ENCODE measurements at places on chromosomes 16 and 17. TPM values are rescaled to one million over a fixed set of nuclear protein-coding genes. Genes with fewer than 3 reads are reported as not detected.

The CLEC10A gene
- 3.3 TPM for total RNA-seq

The LLGL2 gene
- total RNA-seq = 51.2 TPM

The PPP1R27 gene
- total RNA-seq = not detected

The ADAMTS18 gene
- 49.5 TPM for total RNA-seq

The HIC1 gene
- total RNA-seq = 38.4 TPM

The TP53TG3C gene
- total RNA-seq = not detected

The NAGS gene
- total RNA-seq = 0.88 TPM

The ABI3 gene
- total RNA-seq = 3.1 TPM

The FBXO31 gene
- 100 TPM for total RNA-seq

The KRTAP1-3 gene
- total RNA-seq = not detected

The FSCN2 gene
- 7.9 TPM for total RNA-seq

The HEATR9 gene
- total RNA-seq = not detected

The RFFL gene
- total RNA-seq = 13.2 TPM

The TGFB1I1 gene
- total RNA-seq = 26.6 TPM

The PLXDC1 gene
- total RNA-seq = 49.3 TPM

The CLN3 gene
- total RNA-seq = 17.1 TPM

The SLC26A11 gene
- 26.8 TPM for total RNA-seq

The TLCD3B gene
- total RNA-seq = 39.7 TPM

The CLEC18C gene
- total RNA-seq = 0.88 TPM

The MPDU1 gene
- total RNA-seq = 68.1 TPM

The HYDIN gene
- 21.1 TPM for total RNA-seq

The PPY gene
- total RNA-seq = not detected

The CIBAR2 gene
- total RNA-seq = 0.77 TPM

The OSGIN1 gene
- total RNA-seq = 1.7 TPM

The CES3 gene
- 0.77 TPM for total RNA-seq

The SEPTIN1 gene
- total RNA-seq = 0.44 TPM

The TBC1D16 gene
- 39.0 TPM for total RNA-seq

The TP53TG3F gene
- total RNA-seq = not detected

The C17orf78 gene
- total RNA-seq = not detected

The CHP2 gene
- 0.49 TPM for total RNA-seq

The TBC1D28 gene
- total RNA-seq = not detected

The DNAH17 gene
- total RNA-seq = 0.44 TPM

The CDH11 gene
- 424 TPM for total RNA-seq

The AOC3 gene
- 18.6 TPM for total RNA-seq

The DYNLRB2 gene
- total RNA-seq = 0.93 TPM

The SF3B3 gene
- 200 TPM for total RNA-seq

The C16orf92 gene
- total RNA-seq = not detected

The GRIN2A gene
- 4.3 TPM for total RNA-seq

The HS3ST3A1 gene
- total RNA-seq = 22.7 TPM

The SLFN11 gene
- total RNA-seq = 14.7 TPM

The PRRT2 gene
- total RNA-seq = 32.2 TPM

The SLC5A11 gene
- total RNA-seq = not detected
